ENCODE measurements at places on chromosomes 11 and 22. TPM values are rescaled to one million over a fixed set of nuclear protein-coding genes. Genes with fewer than 3 reads are reported as not detected.

PRR33 gene
- not detected for total RNA-seq

OR5M3 gene
- not detected for total RNA-seq

HMOX1 gene
- 1.6 TPM for total RNA-seq

- no peaks in the 10 kb centered on the region for H3K36me3 ChIP-seq
- peak overlapping the region; percentile 94 for H3K27ac ChIP-seq
- H3K4me3 ChIP-seq, result peak overlapping the region; percentile 86
- peaks cover 32% of the 10 kb centered on the region for H3K4me1 ChIP-seq
- no peaks in the 10 kb centered on the region for H3K27me3 ChIP-seq
Measured at GRCh38 chr11:32891657-32892354, 805 bp upstream of the QSER1 start.

DNA sequence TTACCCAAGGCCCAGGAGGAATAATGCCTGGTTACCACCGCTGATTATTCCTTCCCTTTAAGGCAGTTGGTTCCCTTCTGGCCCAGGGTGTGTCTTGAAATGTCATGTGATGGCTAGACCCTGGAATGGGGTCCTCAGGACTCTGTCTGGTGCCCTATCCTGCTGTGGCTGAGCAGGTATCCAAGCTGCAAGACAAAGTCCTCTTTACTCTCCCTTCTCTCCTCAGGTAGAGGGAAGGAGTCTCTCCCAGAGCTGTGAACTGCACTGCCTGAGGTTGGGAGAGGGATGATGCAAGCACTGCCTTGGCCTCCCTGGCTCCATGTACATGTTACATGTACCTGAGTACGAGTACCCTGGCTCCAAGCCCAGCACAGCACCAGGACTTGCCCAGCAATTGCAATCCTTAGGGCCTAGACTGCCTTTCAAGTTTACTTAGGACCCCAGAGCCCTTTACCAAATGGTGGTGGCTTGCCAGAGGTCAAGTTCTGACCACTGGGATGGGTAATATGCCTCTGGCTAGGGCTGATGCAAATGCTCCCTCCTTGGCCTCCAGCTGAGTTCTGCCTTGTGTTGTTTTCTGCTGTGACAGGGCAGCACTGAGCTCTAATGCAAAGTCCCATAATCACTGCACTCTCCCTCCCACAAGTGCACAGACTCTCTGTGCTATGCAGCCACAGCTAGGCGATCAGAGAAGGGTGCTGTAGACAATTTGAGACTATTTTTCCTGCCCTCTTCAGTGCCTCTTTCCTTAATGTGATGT, 20.7 kb upstream of the AQP11 start:
- H3K4me1 ChIP-seq, result peaks cover 31% of the 10 kb centered on the region
- no peak overlapping the region for H3K4me3 ChIP-seq
- no peaks in the 10 kb centered on the region for H3K36me3 ChIP-seq

- no peak overlapping the region for H3K27ac ChIP-seq
- H3K36me3 ChIP-seq, result no peaks in the 10 kb centered on the region
- peaks cover 19% of the 10 kb centered on the region for H3K27me3 ChIP-seq
- peaks cover 31% of the 10 kb centered on the region for H3K4me1 ChIP-seq
Measured at GRCh38 chr11:114200351-114201133, 95.7 kb upstream of the NNMT start.

- peaks cover 23% of the 10 kb centered on the region for H3K4me1 ChIP-seq
- no peak overlapping the region for H3K4me3 ChIP-seq
- no peak for DNase-seq
- H3K27me3 ChIP-seq, result peaks cover under 1% of the 10 kb centered on the region
- H3K36me3 ChIP-seq, result no peaks in the 10 kb centered on the region
Measured at GRCh38 chr11:95304777-95305176, 73.8 kb upstream of the SESN3 start.

GRCh38 chr11:68255526-68255925, 16.2 kb downstream of the C11orf24 start:
- no peak for DNase-seq
- peaks cover 2% of the 10 kb centered on the region for H3K36me3 ChIP-seq
- H3K4me3 ChIP-seq, result no peak overlapping the region
- H3K27me3 ChIP-seq, result no peaks in the 10 kb centered on the region
- H3K27ac ChIP-seq, result peak overlapping the region; percentile 76

Measured in mesothelial cell of epicardium (in vitro differentiated cells).